Activated CD8-positive, alpha-beta memory T cell treated with anti-CD3 and anti-CD28 coated beads for 1 hour (primary cell): ENCODE measurements at places on chromosomes 1 and 21.

DNA sequence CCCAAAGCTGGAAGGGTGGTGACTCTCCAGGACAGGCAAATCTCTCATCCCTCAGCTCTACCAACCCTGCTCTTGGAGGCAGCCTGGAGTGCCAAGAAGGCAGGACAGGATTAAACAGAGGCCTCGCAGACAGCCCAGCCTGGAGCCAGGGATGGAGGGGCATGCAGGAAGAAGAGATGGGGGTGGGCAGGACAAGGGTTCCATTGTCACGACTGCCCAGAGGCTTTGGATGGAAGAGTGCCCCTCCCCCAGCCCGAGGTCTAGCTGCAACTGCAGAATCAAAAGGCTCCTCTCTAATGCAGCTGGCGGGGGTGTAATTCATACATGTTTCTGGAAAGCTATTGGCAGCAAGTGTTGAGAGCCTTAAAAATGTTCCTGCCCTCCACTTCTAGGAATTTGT, 8.8 kb downstream of the RAB7B start:
- DNase-seq, result no peak

- DNase-seq, result no peak
These were observed 5.9 kb downstream of the USP24 start for GRCh38 chr1:55209247-55209646.

- no peak for DNase-seq
These were observed 625 bp upstream of the DARS2 start for GRCh38 chr1:173823781-173824314.

DNA sequence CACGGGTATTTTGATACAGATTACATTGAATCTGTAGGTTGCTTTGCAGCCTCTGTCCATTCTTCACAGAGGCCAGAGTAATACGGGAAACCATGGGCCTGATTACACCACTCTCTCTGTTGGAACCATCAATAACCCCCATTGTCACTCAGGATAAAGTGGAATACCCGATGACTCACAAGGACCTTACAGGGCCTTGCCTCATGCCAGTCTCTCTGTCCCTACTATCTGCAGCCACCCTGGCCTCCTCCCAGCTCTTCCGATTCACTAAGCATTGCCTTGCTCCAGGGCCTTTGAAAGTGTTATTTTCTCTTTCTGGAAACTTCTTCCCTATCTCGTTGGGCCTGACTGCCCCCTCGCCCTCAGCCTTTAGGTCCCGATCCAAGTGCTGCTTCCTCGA, 61.7 kb downstream of the HMGB4 start:
- no peak for DNase-seq

GRCh38 chr1:22636927-22637326, 499 bp downstream of the C1QA start:
- no peak for DNase-seq

DNA sequence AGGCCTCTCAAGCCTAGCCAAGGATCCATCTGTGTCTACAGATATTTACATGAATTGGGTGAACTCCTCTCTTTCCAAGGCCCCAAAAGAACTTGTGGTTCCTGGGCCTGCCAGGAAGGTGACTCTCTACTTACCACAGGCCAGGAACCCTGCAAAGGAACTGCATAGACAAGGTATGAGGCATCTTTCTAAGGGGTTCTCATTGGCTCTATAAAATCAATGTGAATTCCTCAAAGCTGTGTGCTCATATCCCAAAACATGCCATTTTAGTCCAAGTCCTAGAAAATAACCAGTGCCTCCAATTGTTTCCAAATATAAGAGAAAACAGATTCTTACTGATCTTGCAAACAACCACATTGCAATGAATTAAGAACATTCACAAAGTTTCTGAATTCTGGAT, 39.9 kb upstream of the RGL1 start:
- no peak for DNase-seq

- no peak for DNase-seq
These were observed 2.1 kb downstream of the C8B start for GRCh38 chr1:56963667-56964066.

DNA sequence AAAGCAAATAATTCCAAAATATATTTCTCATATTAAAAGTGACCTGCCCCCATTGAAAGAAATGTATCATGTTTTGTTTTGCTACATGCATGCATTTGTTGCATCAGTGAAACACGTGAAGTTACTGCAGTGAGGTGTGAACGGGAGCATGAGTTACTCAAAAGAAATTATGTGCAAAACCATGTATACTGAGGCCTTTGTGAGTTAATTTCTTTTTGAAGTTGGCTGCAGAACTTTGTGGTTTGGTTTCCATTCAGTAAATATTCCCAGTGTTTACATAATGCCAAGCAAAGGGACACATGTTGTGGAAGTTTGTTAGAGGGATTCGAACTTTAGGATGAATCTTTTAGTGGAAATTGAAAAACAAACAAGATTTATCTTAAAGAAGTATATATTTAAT, 619.4 kb upstream of the ADAMTS5 start:
- DNase-seq, result no peak
